ENCODE measurements at places on chromosomes 1 and 21.

DNA sequence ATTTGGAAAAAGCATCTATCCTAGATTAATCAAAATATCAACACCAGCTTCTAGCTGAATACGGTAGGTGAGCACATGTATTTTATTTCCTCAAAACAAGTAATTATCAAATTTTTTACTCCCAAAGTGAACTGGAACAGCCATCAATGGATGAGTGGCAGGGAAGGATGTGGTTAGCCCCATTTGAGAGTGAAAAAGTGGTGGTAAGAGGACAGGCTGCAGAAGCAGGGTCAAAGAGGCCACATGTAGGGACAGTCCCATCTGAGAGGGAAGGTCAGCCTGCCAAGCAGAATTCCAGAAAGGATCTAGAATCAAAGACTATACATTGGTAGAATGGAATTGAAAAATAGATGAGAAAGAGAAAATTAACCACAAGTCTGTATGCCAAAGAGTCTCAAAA lies 163.8 kb downstream of the SMYD3 start:
- DNase-seq, result no peak

DNA sequence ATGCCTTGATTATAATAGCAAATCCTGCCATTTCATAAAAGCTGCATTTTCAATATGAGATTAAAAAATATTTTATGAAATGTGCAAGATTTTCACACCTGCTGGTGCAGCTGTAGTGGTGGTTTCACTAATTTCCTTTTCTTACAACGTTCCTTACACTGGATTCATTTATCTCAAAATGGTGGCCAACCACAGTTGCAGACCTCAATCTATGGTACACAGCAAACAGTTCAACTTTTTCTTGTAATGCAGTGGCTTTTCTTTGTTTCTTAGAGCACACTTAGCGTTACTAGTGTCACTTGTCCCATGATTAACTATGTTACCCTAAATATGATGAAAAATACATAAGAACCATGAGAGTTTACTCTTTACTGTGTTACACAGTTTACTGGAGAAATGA lies 32.7 kb downstream of the FCER1A start:
- DNase-seq, result no peak

DNA sequence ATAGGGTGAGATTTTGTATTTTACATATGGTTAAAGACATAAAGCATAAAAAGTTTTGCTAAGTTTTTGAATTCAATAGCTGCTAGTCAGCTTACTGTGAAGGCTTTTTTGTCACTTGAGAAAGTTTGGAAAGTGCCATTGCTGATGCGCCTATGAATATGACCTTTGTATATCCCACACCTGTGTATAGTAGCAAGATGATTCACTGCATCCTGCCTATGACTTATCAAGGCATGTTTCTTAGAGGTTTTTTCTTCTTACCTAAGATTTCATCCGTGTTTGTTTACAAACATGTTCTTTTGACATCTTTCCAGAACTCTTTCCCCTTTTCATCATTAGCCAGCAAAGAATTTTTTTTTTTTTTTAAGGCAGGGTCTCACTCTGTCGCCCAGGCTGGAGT lies 51.5 kb downstream of the PRKAA2 start:
- DNase-seq, result no peak

DNA sequence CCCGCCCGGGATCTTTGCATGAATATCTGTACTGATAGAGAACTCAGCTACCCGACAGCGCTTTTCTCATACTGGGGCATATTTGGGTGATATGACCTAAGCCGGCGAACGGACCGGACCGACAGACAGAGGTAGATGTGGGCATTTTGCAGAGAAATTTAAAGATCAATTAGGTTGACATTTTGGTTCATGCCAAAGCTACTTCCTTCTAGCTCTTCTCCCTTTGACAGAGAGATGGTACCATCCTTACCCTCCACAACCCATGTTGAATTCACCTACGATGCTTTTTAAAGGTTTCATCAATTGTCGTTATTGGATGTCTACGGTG lies 459 bp downstream of the ARV1 start:
- DNase-seq, result no peak

DNA sequence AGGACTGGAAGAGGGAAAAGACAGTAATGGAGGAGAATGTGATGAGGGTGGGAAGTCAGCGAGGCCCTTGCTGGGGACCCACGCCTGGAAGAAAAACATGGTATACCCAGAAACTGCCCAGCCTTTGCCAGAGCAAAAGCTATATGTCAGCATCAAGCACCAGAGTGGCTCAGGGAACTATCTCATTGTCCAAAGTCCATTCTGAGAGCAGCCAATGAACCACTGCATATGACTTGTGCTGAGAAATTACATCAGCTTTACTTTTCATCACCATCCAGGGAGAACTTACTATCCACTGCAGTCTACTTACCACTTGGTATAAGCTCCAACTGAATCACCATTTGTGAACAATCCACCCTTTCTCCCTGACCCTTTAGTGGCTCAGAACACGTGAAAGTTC lies 148.1 kb downstream of the TTLL7 start:
- no peak for DNase-seq

- DNase-seq, result no peak
Measured at GRCh38 chr1:197958438-197959305, 41.5 kb downstream of the LHX9 start.

DNA sequence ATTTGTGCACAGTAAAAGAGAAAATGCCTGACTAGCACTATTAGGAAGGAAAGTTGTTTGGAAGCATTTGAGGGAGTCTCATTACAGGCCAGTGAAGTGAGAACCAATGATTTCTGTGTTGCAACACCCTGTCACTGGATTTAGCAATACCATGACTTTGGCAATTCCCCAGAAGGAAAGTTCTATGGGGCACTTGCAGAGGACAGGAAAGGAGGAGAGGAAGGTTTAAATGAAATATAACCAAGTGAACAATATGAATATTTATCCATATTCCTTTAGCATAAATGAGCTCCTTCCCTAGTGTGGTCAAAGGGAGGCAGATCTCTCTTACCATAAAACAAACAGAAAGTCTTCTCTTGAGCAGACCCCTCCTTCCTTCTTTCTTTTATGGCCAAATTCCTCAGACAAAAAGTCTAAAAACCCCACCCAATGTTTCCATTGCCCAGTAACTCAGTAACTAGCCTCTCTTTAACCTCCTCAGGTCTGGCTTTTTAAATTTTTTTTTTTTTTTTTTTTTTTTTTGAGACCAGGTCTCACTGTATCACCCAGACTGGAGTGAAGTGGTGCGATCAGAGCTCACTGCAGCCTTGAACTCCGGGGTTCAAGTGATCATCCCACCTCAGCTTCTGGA lies 5.5 kb downstream of the TLR5 start:
- DNase-seq, result no peak

GRCh38 chr1:44608141-44608540 lies 66.1 kb downstream of the TMEM53 start:
- no peak for DNase-seq

DNA sequence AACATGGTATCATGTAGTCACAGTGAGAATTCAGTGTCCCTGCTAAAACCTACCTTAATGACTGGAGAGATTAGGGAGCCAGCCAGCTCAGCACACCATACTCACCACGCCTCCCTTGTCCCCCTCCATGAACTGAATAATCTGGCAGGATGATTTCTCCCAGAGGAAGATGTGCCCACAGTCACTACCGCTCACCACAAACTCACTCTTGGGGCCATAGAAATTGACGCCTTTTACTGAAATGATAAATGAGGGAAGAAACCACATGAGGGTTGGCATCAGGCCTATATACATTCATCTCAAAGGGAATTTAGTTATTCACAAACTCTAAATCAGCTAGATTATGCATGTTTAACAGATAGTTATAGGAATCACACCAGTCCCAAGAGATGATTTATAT lies 17.4 kb downstream of the PEA15 start:
- no peak for DNase-seq

- no peak for DNase-seq
Measured at GRCh38 chr1:12580054-12580887, 37.7 kb downstream of the DHRS3 start.

GRCh38 chr1:186491336-186491735 lies 30.4 kb upstream of the PDC start:
- no peak for DNase-seq

GRCh38 chr1:3678361-3679097 lies 26.2 kb downstream of the TP73 start:
- DNase-seq, result peak; percentile 12

GRCh38 chr1:80645621-80646020 lies 1155.1 kb upstream of the ADGRL2 start:
- DNase-seq, result no peak

- DNase-seq, result no peak
Measured at GRCh38 chr1:209766051-209766450, 10.2 kb downstream of the TRAF3IP3 start.

DNA sequence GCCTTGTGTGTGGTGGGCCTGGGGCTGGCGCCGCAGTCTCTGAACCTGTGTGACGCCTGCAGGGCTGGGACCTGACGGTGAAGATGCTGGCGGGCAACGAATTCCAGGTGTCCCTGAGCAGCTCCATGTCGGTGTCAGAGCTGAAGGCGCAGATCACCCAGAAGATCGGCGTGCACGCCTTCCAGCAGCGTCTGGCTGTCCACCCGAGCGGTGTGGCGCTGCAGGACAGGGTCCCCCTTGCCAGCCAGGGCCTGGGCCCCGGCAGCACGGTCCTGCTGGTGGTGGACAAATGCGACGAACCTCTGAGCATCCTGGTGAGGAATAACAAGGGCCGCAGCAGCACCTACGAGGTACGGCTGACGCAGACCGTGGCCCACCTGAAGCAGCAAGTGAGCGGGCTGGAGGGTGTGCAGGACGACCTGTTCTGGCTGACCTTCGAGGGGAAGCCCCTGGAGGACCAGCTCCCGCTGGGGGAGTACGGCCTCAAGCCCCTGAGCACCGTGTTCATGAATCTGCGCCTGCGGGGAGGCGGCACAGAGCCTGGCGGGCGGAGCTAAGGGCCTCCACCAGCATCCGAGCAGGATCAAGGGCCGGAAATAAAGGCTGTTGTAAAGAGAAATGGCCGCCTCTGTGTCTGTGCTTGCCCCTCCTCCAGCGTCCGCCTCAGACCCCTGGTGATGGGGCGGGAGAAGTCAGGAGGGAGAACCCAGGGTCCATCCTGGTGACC lies 788 bp downstream of the ISG15 start:
- peak; percentile 45 for DNase-seq

DNA sequence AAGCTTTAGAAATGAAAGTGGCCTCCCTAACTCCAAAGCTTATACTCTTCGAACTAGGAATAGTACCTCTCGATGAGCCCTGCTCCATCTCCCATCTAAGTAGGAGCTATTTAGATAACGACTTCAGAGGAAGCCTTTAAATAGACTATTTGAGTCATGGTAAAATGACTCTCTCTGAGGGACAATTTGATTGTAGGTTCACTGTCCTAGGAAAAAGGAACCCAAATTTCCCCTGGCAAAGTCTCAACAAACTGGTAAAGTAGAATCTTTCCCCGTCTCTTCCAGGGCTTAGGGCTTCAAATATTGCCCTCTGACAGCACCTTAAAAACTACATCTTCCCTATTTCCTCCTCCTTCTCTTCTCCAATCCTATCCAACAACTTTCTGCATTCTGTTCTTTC lies 2.0 kb upstream of the FCER1A start:
- no peak for DNase-seq

- DNase-seq, result no peak
Measured at GRCh38 chr1:54970901-54971300, 9.5 kb upstream of the TMEM61 start.

- no peak for DNase-seq
Measured at GRCh38 chr1:69528376-69528775, 39.3 kb upstream of the LRRC7 start.

DNA sequence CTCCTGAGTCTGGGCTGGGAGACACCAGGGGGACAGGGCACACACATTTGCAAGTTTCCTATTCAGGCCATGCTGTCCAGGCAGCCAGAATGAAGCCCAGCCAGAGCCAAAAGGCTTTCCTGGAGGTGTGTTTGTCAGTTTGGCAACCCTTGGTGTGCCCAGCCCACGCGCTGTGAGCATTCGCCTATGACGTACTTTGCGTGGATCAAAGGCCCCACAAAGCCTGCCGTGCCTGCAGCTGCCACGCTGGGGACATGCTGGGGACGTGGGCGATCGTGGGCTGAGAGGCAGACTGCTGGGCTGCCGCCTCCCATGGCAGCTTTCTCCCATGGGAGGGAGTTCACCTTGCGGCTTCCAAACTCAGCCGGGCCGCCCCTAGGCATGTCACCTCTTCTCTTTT lies 57.5 kb downstream of the CD247 start:
- DNase-seq, result peak; percentile 48

GRCh38 chr1:66386712-66387111 lies 147.2 kb upstream of the SGIP1 start:
- no peak for DNase-seq

GRCh38 chr1:180167021-180167701 lies 12.5 kb downstream of the QSOX1 start:
- DNase-seq, result no peak

- no peak for DNase-seq
Measured at GRCh38 chr1:63717511-63718065, 56.2 kb upstream of the ROR1 start.

- DNase-seq, result no peak
Measured at GRCh38 chr1:187999973-188000372, 1171.2 kb downstream of the PLA2G4A start.

DNA sequence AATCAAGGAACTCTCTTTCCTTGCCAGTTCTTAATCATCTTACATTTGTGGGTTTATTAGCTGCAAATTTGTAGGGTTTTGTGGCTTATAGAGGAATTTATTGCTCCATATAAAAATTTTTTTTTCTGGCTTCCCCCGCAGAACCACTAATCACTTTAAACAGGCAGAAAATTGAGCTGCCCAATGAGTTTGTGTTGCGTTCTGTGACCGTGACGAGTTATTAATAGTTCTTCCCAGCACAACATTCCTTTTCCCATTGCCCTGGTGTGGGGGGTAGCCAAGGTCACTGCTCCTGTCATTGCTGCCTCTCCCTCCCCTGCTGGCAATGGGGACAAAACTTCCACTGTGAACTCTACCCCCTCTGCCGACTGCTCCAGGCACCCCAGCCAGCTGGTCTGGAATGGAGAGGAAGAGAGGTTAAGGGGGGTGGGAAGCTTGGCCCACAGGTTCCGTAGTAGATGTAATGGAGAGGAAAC lies 55.1 kb downstream of the UBE2T start:
- no peak for DNase-seq

- DNase-seq, result no peak
Measured at GRCh38 chr1:39044762-39045161, 18.6 kb downstream of the NDUFS5 start.

DNA sequence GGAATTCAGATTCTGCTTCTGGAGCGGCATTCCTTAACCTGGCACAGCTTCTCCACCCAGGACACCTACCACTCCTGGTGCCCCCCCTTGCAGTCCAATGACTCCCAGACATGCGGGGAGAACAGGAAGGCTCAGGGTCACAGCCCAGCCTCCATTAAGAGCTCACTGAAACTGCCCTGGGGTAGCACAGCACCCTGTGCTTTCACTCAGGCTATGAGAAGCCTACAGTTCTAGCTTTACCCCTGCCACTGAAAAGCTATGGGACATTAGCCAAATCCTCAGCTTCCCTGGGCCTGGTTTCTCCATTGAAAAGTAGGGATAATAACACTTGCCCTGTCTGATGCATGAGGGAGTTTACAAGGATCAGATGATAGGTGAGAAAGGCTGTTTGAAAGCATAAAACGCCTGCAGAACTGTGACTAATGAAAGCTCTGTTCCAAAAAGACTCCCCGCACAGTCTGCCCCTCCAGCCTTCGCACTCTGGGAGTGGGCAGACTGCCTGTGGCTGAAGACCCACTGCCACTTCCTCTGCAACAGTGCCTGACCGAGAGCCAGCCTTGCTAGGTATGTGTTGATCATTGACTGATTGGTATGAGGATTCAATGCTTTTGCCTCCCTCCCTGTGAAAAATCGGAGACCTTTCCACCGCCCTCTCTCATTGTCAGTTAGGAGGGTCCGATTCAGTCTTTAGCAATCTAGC lies 2.7 kb upstream of the CLDN19 start:
- no peak for DNase-seq
